HT1080 (cell line): ENCODE measurements at places on chromosomes 6 and 20. TPM values are rescaled to one million over a fixed set of nuclear protein-coding genes. Genes with fewer than 3 reads are reported as not detected.

DNA sequence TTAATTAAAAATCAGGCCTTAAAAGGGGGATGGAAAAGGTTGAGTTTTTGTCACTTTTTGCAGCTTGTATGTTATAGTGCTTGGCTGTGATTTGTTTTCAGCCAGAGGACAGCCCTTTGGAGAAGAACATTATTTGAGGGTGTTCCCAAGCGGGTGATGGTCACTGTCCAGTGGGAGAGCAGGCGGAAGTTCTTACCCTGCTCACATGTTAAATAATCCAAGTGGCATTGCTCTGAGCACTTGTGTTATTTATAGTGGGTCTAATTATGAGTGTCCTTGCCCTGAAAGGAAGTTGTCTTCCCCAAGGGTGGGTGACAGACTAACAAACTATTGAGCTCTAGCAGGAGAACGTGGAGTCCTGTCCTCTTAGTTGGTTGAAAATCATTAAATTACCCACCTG is 49.5 kb downstream of the DOK5 start:
- DNase-seq: no peak

DNA sequence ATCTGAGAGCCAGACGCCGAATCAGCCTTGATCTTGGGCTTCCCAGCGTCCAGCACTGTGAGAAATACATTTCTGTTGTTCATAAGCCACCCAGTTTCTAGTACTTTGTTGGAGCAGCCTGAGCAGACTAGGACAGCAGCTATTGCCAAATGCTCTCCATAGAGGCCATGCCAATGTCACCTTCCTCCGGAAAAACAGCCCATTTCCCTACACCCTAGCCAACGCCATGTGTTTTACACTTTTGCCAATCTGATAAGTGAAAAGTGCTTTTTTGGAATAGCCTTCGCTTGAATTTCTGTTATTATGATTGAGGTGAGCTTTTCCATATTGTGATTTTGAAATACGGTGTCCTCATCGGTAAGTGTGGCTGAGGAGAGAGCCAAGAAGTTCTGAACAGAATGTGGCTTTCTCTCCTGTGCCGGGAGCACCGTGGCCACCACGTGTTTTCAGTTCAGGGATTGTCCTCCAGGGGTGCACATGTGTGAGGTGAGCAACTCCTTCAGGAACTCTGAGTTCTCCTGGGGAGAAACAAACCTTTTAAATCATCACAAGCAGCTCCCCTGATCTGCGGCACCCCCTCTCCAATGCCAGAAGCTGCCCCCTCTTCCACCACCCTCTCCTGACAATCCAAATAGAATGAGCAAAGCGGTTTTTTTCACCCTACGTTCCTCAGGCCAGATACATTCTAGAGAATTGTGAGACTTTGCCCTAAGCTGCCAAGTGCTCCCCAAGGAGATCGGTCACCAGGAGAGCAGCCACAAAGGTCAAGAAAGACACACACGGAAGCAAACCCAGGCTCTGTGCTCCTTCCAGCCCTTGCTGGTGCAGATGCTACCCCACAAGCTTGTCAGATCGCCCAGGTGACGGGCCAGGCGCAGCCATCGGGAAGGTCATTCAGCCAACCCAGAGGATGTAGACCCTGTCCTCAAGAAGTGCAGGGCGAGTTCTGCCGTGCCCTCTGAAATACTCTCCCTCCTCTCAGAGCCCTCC is 36.0 kb downstream of the TAF8 start:
- no peak for DNase-seq

DNA sequence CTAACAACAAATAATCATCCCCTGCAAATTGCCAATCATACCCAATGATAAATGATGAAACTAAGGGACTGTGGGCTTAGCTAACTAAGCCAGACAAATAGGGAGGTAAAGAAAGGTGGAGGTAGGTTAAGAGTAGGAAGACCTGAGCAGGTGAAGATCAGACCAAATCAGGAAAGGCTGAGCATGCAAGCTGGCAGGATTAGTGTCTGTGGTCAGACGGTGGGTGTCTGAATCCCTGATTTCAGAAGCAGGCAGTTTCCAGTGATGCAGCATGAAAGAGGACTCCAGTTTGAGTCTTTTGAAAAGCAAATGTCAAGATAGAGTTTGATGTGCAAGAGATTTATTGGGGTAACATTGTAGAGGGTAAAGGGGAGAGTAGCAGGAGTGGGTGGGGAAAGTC is 181.4 kb upstream of the MYLIP start:
- DNase-seq: no peak

DNA sequence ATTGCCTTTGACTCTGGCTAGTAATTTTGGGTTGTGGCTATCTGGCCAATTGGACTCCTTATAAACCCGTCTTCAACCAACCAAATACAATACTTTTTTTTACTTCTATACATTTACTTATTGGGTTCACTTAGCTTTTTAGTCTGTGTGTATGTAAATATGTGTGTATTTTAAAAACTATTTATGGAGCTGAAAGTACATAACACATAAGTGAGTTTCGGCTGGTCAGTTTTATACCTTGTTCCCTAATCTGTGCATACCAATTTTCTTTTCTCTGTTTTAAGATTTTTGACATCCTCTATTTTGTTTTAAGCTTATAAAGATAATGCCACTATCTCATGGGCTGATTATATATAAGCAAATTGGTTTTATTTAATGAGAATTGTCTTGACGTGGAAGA is 129.5 kb downstream of the LRRC1 start:
- no peak for DNase-seq

GRCh38 chr20:59247731-59248684 is 52.4 kb upstream of the EDN3 start:
- DNase-seq: peak; percentile 45

- no peak for DNase-seq
Observed at GRCh38 chr6:110613356-110613755, 136.9 kb upstream of the SLC22A16 start.

DNA sequence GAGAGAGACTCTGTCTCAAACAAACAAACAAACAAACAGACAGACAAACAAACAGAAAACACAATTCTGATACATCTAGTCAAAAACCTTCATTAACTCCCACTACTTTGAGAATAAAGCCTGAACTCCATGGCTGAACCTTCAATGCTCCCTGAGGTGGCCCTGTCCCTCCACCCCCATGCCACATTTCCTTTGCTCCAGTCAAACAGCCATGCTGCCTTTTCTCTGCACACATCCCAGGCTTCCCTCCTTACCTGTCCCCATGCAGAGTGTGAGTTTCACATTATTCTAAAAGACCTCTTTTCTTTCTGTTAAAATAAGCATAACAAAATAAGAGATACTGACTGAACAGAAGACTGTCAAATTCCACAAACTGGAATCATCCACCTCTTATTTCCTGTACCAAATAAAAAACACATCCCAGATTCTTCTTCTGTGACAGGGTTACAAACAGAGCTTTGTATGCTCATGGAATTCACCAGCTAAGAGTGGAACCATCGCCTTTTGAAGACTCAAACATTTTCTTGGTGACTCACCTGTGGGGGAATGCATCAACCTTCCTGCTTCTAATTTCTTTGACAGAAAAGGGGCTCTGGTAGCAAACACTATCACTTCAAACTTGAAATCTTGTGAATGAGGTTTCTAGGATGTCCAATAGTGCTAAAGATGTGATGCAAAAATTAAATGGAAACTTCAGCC is 71.0 kb upstream of the SLC22A16 start:
- peak; percentile 92 for DNase-seq

Gene KDM1B
- 13.1 and 25.3 TPM in 2 replicates for total RNA-seq

Gene BCAS1
- total RNA-seq: 0.06 and 0.07 TPM in 2 replicates

Gene FAM162B
- not detected in 2 replicates for total RNA-seq

Gene TSPO2
- total RNA-seq: 0.34 and 0.43 TPM in 2 replicates

Gene CTAGE9
- total RNA-seq: not detected in 2 replicates
